Urinary bladder (tissue), 4 donors: ENCODE measurements at places on chromosomes 7 and 10.

DNA sequence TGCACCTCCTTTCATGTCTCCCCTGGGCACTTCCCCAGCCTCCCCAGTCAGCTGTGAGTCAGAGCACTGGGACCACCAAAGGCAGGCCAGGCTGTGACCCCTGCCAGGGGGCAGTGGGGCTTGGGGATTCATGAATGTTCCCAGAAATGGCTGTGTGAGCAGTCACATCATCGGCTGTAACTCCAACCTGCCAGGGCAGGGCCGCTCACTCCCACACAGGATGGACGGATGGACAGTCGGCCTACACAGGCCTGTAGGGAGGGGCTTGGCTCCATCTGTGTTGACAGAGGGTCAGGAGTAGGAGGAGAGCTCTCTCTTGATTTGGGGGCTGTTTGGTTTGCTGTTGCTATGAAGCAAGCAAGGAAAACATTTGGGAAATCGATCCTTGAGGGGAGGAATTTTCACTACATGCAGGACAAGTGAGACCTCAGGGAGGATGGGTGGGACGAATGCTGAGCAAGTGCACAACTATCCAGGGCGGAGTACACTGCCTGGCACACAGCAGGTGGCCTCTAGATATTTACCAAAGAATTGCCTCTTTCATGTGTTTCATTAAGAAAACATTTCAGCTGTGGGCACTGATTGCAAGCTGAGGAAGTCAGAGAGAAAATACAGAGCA, 2.9 kb upstream of the IGFBP1 start:
- DNase-seq, result no peak

- no peak for DNase-seq
These were observed 48.6 kb downstream of the NCAPG2 start for GRCh38 chr7:158655931-158656441.

- DNase-seq, result no peak
These were observed 178.8 kb downstream of the REEP3 start for GRCh38 chr10:63699785-63700613.

GRCh38 chr10:92181575-92181974, 109.3 kb downstream of the CPEB3 start:
- DNase-seq, result no peak

DNA sequence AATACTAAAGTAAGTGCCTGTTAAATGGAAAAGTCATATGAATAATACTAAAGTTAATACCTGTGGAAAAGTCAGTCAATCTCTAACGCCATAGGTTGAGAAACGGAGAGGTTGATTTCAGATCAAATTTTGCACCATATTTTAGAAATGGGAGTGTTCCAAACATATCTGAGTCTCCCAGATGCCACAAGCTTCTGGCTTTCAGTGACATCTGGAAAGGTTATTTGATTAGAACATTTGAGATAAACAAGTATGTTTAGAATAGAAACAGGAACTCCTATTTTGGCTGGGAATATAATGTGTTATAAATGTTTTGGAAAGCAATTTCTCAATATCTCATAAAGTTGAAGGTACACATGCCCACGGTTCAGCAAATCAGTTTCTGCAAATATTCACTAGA, 5.8 kb downstream of the MACC1 start:
- DNase-seq, result no peak

DNA sequence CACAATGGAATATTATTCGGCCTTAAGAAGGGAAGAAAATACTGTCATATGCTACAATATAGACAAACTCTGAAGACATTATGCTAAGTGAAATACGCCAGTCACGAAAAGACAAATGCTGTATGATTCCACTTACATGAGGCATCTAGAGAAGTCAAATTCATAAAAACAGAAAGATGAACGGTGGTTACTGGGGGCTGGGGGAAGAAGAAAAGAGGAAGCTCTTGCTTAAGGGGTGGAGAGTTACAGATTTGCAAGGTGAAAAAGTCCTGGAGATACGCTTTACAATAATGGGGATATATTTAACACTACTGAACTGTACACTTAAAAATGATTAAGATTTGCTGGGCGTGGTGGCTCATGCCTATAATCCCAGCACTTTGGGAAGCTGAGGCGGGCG, 49.0 kb downstream of the PSMC2 start:
- DNase-seq, result no peak

GRCh38 chr10:48771234-48771633, 86.6 kb downstream of the WDFY4 start:
- DNase-seq, result no peak

- DNase-seq, result no peak
These were observed 105.0 kb upstream of the KLF6 start for GRCh38 chr10:3889961-3890522.

- no peak for DNase-seq
These were observed 256.3 kb upstream of the MINDY3 start for GRCh38 chr10:16116404-16117304.

- no peak for DNase-seq
These were observed 2.6 kb downstream of the CDHR1 start for GRCh38 chr10:84196941-84197340.

DNA sequence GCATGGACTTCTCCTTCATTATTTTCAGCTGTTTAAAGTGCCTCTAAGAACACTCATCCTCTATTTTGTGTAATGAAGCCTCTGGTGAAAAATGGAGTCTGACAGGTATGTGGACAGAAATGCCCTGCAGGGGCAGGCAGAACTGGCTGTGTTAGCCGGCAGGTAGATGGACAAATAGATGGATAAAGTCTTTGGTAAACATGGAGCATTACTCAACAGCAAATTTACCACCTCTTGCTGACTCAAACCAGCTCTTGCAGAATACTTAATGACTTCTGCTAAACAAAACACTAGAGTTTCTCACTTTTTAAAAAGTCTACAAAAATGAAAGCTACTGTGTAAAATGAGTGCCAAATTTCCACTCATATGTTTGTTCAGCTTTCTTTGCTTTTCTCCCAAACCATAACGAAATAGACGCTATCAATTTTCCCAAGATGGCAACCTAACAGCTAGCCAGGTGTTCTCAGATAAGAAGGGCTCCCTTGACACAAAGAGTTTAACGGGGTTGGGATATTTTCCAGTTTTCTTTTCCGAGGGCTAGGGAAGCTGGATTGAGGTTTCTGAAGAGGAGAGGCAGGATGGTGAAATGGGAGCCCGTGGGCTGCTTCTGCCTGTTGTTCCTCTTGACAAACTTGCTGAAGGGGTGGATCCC, 71.9 kb upstream of the HABP2 start:
- DNase-seq, result no peak
